ENCODE measurements at places on chromosomes 11 and 22. TPM values are rescaled to one million over a fixed set of nuclear protein-coding genes. Genes with fewer than 3 reads are reported as not detected.

DDTL gene
- total RNA-seq: not detected

TSPAN32 gene
- 0.82 TPM for total RNA-seq

SLC16A8 gene
- 0.71 TPM for total RNA-seq

INPPL1 gene
- 77.1 TPM for total RNA-seq

DNA sequence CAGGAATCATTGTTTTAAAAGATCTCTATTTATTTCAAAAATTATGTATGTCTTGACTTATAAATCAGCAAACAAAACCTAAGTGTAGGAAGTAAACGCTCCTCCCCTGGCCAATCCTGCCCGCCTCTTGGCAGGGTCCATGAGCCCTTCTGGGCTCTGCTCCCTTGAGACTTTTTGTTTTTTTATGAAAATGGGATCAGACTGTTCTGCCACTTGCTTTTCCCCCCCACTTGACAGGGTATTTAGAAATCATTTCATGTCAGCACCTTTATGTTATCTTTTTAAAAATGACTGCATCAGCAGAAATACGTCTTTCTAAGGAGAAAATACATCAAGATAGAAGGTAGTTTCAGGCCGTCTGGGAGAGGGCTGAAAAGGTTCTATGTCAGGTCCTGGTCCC, 35.6 kb downstream of the FBLN1 start:
- DNase-seq: no peak

GRCh38 chr11:67302571-67303131, 679 bp upstream of the SSH3 start:
- DNase-seq: peak; percentile 80

DNA sequence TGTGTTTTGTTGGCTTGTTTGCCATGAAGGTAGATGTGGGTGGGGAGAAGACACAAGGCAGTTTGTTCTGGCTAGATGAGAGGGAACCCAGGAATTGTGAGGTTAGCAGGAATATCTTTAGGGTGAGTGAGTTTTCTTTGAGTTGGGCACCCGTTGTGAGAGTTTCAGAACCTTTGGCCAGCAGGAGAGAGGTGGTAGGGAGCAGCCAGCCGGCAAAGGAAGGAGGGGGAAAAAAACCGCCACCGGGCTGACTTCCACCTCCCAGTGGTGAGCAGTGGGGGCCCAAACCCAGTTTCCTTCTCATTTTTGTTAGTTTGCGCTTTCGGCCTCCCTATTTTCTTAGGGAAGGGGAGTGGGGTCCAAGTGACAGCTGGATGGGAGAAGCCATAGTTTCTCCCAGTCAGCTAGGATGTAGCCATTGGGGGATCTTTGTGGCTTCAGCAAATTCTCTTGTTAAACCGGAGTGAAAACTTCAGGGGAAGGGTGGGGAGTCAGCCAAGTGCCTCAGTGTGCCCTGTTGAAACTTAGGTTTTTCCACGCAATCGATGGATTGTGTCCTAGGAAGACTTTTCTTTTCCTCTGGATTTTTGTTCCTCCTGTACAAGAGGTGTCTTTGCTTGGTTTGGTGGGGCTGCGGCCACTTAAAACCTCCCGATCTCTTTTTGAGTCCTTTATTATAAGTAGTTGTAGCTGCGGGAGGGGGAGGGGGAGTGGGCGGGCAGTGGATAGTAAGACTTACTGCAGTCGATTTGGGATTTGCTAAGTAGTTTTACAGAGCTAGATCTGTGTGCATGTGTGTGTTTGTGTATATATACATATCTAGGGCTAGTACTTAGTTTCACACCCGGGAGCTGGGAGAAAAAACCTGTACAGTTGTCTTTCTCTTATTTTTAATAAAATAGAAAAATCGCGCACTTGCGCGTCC, 1.1 kb upstream of the GCAT start:
- DNase-seq: peak; percentile 75

DNA sequence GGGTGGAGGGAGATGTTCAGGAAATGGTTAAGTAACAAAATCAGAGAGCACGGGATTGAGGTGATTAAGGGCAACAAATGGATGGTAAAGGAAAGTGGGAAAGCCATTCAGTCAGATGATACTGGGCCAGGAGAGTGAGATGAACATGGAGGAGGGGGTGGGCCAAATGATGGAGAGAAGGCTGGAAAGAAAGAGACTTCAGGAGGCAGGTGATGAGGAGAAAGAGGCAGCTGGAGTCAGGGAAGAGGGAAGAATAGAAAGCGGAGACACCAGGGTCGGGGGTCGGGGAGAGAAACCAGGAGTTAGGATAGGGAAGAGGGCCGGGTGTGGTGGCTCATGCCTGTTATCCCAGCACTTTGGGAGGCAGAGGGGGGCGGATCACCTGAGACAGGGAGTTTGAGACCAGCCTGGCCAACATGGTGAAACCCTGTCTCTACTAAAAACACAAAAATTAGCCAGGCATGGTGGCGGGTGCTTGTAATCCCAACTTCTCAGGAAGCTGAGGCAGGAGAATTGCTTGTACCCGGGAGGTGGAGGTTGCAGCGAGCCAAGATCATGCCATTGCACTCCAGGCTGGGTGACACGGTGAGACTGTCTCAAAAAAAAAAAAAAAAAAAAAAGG, 4.7 kb upstream of the KDM2A start:
- no peak for DNase-seq
